ENCODE measurements at places on chromosomes 2 and 18.
A peak's percentile ranks its signal among the peaks of the same experiment; 100 is the strongest.

DNA sequence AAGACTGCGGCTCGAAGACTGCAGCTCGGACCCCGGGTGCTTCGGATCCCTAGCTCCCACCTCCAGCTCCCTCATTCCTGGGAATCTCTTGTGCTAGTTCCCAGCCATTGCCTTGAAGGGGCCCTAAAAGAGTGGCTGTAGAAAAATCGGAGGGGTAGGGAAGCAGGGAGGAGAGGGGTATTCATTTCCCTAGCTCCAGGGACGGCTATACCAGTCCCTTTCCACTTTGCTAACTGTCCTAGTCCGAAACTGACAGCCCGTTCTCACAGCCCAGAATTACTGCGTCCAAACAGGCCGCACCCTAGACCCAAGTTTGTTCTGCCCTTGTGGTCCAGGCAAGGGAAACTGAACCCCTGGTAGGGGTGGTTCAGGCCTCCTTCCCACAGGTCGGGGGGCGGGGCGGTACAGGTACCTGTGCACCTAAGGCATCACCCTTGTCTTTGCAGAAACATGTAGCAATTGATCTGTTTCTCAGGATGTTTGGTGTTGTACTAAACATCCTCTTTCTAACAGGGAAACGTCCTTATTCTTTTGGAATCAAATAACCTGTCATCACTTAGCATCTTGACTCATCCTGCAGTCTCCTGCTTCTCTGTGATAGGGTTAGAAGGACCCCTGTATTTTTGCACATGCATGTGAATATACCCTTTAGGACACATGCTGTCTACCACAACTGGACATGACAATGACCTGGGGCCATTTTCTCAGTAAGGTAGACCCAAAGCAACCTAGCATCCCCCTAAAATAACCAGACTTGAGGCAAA is 4.0 kb downstream of the EMX1 start:
- peak; percentile 32 for DNase-seq

GRCh38 chr18:48392268-48392667 is 16.9 kb downstream of the ZBTB7C start:
- DNase-seq: no peak

DNA sequence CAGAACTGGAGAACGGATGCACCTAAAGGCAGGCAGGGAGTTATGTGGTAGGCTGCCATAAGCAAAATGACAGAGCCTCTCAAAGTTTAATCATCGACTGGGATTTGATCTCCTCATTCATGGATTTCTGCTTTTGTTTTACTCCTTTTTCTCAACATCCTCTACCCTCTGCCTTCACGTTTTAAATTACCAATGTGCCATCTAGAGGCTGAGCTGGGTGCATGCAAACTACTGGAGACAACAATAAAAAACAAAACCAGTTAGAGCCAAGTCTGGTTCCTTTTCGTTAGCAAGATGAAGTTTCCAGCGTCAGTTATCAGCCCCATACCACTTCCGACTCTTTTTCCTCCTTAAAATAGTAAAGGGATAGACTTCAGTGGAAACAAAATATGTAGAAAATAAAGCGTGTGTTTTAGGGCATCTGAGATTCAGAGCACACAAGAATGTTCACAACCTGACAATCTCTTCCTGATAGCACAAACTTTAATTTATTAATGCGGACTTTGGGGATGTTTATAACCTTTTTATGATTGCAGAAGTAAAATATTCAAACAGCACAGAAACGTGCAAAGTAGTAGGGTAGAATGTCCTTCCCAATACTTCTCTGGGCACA is 117.0 kb downstream of the LAMA1 start:
- peak; percentile 35 for DNase-seq

GRCh38 chr2:142786918-142787702 is 90.4 kb upstream of the KYNU start:
- no peak for DNase-seq

- DNase-seq: no peak
Observed at GRCh38 chr18:36454245-36454644, 156.7 kb downstream of the FHOD3 start.

DNA sequence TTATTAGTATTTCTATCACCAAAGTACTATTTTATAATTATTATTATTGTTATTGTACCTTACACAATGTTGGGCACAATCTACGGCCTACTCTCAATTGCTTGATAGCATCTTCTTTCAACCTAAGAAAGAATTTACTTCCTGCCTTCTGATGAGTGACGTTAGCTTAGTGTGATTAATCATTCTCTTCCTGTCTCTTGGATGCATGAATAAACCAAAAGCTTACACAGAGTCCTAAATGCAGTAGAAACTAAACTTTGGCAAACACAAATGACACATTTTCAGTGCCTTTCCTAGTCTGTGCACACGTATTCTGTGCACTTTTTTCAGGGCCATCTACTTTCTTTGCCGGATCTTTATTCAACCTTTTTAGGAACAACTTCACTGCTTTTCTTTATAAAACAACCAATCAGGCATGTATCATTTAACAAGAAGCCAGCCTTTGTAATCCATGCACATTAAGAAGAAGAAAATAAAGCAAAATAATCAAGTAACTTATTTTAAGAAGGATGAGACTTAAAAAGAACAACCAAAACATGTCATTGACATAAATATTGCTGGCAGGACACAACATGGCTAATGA is 19.1 kb downstream of the TRAK2 start:
- no peak for DNase-seq

- peak; percentile 79 for DNase-seq
Observed at GRCh38 chr2:212294816-212295215, 243.8 kb downstream of the ERBB4 start.

DNA sequence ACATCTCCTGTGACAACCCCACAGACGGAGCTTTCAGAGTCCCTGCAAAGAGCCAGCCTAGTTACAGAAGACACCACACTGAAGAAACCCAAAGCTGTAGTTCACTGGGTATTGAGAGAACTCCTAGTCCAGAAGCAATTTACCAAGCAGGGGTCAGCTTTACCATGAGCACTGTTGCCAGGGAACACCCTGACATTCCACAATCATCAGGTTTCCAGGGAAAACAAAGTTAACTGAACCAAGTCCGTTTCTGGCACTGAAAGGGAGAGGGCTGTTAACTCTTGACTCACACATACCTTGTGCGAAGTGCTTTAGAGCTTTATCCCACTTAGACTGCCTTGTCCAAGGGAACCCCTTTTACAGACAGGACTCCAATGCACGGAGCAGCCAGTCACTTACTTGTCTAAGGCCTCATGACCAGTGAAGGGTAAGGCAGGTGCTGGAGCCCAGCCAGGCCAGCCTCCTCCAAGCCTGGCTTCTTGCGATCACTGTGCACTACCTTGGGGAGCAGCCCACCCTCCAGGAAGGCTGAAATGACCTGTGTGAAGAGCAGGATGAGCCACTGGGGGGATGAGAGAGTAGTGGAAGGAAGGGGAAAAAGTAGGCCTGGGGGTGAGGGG is 53.9 kb downstream of the REEP1 start:
- no peak for DNase-seq

DNA sequence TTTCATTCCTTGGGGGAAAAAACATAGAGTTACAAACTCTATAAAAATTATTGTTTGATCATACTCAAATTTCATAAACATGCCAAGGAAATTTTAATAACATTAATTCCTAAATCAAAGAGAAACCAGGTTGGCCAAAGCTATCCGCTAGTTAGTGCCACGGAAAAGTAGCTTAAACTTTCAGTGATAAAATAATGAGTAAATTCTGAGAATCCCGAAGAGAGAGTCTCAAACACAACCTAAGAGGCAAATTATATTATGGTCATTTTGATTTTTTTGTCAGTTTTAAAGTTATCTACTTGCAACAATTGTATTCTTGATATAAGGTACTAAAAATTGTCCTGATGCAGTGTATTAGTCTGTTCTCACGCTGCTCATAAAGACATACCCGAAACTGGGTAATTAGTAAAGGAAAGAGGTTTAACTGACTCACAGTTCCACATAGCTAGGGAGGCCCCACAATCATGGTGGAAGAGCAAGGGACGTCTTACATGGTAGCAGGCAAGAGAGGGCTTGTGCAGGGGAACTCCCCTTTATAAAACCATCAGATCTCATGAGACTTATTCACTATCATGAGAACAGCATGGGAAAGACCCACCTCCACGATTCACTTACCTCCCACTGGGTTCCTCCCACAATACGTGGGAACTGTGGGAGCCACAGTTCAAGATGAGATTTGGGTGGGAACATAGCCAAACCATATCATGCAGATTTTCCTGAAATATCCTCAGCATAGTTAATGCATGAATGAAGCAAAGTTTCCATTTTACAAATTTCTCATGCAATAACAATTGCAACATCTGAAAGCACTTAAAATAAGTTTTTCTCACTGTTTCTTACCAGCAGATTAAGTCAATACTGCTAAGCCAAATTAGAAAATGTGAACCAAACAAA is 205.9 kb upstream of the STK17B start:
- DNase-seq: peak; percentile 15

DNA sequence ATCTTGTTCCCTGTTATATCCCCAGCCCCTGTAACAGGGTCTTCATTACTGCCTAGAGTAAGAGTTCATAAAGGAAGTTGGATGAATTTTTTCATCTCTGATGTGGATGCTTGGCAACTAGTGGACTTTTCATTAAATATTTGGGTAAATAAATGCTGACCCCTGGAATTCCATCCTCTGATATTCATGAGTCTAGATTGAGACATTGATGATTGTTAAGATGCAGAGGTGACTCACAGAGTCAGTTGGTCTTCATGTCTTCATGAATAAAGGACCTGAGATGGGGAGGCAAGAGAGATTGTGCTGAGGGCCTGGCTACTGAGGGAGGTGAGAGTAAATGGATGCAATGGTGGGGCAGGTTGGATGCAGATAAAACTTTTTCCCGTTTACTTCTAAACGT is 132.7 kb upstream of the NT5C1B start:
- DNase-seq: no peak

- peak; percentile 82 for DNase-seq
Observed at GRCh38 chr2:175834477-175834876, 167.6 kb downstream of the LNPK start.

GRCh38 chr2:128721096-128721495 is 402.4 kb upstream of the HS6ST1 start:
- no peak for DNase-seq

DNA sequence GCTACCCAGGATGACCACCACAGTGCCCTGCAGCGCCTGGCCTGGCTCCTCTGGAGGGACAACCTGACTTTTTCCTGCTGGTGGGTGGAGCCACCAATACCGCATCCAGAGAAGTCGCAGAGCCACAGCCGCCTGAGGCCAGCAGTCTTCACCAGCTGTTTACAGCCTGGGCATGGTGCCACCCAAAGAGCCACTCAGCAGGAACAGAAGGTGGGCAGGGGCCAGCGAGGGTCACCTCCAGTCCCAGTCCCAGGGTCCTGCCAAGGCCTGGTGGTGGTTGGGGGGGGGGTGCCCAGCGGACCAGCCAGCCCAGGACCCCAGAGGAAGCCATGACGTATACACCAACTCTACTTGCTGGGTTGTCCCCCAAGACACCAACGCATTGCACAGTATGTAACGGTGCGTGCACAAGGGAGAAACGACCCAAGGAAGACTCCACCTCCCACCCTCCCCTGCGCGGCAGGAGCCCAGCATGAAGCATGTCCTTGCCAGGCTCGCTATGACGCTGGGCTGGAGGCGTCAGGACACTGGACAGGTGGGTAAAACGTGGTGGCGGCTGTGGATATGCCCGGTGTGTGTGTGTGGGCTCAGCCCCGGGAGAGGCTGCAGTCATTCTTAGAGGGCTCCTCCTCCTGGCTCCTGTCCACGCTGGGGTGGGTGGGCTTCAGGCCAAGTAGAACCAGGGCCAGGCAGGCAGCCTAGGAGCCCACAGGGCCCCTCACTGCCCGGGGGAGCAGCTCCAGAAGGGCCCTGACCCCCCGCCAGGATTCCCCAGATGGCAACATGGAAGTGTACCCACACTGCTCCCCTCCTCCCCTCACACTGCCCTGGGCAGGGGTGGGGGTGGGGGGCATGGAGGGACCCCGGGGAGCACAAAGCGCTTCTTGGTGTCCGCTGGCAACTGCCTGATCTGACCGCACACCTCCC is 49.3 kb downstream of the HS6ST1 start:
- no peak for DNase-seq

- no peak for DNase-seq
Observed at GRCh38 chr18:78447211-78447610, 532.4 kb upstream of the SALL3 start.

DNA sequence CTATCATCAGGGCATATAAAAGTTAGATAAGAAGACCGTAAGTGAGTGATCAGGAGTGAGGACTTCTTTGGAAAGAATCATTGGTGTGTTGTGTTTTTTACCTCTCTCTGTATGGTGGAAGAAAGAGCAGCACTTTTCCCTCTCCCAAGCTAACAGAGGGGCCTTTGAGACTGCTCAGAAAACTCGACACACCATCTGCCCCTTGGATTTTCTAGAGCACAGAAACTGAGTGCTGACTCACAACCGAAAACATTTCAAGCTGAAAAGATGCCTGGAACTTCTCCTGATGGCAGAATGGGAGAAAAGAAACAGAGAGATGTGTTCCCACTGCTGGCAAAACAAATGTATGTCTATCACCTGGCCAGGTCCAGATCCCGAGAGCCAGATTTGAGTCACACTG is 156.6 kb downstream of the DNAH7 start:
- no peak for DNase-seq

DNA sequence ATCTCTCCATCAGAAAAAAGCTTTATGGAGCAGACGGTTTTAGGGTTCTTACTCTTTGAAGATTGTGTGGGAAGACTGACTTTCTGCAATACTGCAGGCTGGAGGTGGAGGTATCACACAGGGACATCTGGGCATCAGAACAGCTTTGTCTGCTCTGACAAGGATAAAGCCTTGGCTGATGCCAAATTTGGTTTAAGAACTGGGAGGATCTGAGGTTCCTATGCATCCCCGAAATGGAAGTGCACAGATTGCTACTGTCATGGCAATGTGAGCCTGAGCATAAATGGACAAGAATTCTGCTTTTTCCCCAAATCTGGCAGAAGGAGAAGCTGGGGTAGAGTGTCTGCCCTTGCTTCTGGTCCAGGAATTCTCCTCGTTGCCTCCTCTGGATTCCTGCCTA is 424.3 kb downstream of the SLC4A3 start:
- DNase-seq: no peak

DNA sequence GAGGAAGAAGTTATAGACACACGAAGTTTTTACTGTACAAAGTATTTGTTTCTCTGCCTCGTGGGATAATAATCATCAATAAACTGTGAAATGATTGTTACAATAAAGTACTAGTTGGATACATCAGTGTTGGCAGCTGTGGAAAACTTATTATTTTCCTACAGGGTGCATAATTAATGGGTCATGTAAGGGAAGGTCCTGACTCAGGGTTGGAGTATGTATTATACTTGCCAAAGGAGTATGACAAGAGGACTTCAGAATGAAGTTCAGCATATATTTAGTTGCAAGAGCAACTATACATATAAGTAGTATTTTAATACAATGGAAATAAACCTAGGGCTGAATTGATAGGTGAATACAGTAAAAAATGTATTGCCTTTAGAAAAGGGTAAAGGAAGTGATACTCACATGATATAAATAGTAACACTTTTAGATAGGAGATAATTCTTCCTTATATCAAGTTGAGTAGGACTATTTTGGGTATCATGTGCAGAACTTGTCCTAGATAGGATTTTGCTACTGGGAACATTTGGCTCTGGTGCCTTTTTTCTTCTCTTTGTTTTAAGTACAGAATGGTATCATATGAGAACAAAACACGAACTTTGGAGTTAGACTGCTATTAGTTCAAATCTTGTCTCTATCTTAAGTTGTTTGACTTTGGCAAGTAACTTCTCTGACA is 79.1 kb downstream of the PLCL1 start:
- no peak for DNase-seq

- DNase-seq: peak; percentile 100
Observed at GRCh38 chr2:207166039-207166348, 246 bp upstream of the KLF7 start.

GRCh38 chr18:11733031-11733430 is 44.0 kb downstream of the GNAL start:
- DNase-seq: peak; percentile 83

GRCh38 chr2:70668911-70669310 is 99.1 kb downstream of the ADD2 start:
- no peak for DNase-seq

Data from eye (tissue), 1 donor.